H54 (cell line): ENCODE measurements at places on chromosomes 11 and 22.

- DNase-seq, result no peak
Observed at GRCh38 chr22:49533886-49534285, 293.8 kb downstream of the BRD1 start.

- DNase-seq, result no peak
Observed at GRCh38 chr22:21824445-21824912, 43.0 kb downstream of the MAPK1 start.

DNA sequence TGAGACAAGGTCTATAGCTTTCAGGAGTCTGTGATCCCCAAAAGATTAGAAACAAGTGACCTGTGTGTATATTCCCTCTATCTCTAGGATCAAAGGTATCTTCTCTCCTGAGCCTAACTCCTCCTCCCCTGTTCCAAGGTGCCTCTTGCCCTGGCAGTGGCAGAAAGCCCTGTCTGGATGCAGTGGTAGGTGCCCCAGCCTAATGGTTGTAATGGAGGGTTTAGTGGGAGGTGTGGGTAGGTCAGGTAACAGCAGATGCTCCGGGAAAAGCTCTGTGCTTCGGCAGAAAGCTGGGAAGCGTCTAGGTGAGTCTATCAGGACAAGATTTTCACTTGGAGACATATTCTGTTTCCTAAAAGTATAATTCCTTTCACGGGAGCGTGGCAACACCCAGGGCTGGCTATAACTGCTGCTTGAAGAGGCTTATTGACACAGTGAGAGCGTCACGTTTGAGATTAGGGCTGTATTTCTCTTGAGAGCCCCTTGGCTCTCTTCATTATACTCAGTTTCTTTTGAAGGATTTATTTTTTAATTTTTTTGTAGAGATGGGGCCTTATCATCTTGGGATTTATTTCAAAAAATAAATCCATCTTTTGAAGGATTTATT lies 49.5 kb downstream of the PRR5L start:
- no peak for DNase-seq

DNA sequence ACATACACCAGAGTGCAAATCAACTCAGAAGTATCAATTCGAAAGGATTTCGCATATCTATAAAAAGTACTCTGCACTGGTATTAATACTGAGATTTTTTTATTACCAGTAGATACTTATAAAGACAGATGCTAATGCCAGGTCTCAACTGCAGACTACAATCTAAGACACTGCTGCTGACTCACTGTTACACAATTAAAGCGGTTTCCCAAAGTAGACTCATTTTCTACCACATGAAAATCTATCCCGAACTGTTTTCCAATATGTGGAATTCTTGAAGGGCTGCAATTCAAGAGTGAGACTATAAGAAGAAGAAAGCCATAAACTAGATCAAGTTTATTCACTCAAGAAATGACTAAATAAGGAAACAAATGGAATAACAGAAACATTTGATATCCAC lies 57.2 kb upstream of the ARHGAP32 start:
- no peak for DNase-seq

- DNase-seq, result no peak
Observed at GRCh38 chr11:94129512-94130297, 1.1 kb downstream of the PANX1 start.

GRCh38 chr22:42919199-42919598 lies 62.1 kb upstream of the ARFGAP3 start:
- no peak for DNase-seq

GRCh38 chr11:34004236-34004635 lies 47.3 kb upstream of the CAPRIN1 start:
- DNase-seq, result no peak

DNA sequence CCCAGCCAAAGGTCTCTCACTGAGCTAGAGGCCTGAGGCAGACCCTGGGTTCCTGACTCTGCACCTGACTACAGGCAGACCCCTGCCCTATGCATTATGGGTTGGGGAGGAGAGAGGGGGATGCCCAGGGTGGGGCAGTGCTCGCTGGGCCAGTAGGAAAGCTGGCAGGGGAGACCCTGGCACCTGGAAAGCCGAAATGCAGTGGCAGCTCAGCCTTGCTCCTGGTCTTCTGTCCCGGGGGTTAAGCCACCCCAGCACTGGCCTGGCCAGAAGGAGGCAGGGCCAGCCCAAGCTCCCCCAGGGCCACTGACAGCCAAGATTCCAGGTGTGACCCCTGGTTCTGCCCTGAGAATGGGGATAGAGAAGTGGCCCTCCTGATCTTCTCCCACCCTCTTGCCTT lies 5.4 kb downstream of the ARAP1 start:
- no peak for DNase-seq

- DNase-seq, result peak; percentile 77
Observed at GRCh38 chr11:3087821-3088800, 30.9 kb upstream of the CARS1 start.

DNA sequence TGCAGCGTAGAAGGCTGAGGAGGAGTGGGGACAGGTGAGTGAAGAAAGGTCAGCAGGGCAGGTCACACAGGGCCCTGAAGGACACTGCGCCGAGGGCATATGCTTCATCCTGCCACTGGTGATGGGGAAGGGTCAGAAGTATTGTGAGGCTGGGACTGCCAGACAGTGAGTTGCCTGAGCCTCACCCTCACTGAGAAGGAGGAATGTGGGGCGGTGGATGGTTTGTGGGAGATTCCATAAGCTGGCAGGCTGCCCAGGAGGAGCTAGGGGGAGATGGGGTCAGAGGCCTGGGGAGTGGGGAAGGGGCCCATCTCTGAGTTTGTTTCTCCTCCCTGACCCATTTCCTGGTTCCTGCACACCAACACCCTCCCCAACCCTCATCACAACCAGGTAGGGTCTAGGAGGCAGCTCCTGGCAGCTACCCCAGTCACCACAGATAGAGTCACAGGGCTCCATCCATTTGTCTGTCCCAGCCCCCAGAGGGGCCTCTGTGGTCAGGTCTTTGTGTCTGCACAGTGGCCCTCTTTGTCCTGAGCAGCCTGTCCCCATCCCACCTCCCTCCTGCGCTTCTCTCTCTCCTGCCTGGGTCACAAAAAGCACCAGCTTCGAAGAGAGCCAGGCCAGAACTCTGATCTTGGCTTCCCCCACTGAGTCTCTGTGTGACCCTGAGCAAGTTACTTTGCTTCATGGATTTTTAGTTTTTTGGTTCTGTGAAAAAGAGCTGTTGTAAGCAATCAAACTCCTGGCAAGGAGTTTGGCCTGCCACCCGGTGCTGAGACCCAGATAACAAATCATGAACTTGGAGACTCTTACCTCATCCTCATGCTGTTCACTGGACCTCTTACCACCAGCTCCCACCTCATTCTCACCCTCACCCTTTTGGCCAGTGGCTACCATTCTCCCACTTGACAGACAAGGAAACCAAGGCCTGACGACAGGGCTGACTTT lies 4.6 kb upstream of the P2RY2 start:
- DNase-seq, result no peak

- no peak for DNase-seq
Observed at GRCh38 chr11:12285811-12286222, 91.6 kb upstream of the PARVA start.

DNA sequence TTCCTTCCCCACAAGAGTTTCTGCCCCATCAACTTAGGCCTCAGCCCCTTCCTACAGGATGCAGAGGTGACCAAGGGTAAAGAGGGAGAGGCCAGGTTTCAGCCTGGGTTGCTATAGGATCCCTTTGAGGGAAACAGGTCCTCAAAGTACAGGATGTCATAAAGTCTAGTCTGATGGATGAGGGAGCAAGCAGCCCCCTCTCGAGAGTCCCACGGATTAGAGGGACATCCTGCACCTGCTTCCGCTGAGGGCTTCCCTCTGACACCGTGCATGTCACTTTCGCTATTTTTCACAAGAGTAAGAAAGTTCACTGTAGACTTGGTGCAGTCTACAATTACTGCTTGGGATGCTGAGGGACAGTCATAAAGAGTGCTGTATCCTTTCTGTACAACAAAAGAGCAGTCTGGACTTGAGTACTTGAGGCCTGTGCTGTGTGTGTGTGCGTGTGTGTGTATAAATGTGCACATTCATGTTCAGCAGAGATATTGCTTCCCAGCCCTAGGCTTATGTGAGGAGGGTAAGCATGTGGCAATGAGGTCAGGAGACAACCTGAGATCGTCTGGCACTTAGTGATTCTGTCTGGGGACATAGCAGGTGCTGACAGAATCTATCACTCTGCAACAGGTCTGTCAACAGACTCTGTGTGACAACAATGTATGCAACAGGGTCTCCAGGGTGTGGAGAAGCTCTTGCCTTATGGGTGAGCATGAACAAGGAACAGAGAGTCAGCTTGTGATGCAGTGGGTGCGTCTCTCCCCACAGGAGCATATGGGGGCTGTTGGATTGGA lies 18.0 kb upstream of the CHST1 start:
- no peak for DNase-seq

GRCh38 chr11:72743321-72744221 lies 8.6 kb downstream of the ARAP1 start:
- DNase-seq, result no peak

- DNase-seq, result no peak
Observed at GRCh38 chr11:122334546-122335339, 218.7 kb upstream of the BLID start.

- DNase-seq, result no peak
Observed at GRCh38 chr11:116827461-116827860, 2.2 kb upstream of the APOC3 start.

GRCh38 chr11:10379871-10380568 lies 75.0 kb upstream of the AMPD3 start:
- DNase-seq, result no peak

DNA sequence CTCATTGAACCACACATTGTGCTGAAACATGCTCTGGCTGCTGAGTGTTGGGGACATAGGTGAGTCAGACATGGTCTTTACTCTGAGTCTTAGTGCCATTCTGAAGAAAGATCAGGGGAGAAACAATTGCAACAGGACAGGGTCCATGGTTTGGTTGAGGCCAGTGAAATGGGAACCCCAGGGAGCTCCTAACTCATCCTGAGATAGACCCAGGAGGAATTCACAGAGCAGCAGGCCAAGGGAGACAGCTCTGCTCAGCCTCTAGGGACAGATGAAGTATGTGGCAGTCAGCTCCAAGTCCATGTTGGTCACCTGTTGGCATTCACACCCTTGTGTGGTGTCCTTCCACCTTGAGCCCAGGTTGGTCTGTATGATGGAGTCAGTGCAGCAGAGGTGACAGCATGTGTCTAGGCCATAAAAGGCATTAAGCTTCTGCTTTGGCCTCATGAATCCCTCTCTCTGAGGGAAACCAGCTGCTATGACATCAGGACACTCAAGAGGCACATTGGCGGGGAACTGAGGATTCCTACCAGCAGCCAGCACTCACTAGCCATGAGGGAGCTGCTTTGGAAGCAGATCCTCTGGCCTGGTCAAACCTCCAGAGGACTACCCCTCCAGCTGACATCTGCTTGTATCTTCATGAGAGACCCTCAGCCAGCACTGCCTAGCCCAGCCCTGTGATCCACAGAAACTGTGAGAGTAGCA lies 50.3 kb upstream of the MYEOV start:
- no peak for DNase-seq

DNA sequence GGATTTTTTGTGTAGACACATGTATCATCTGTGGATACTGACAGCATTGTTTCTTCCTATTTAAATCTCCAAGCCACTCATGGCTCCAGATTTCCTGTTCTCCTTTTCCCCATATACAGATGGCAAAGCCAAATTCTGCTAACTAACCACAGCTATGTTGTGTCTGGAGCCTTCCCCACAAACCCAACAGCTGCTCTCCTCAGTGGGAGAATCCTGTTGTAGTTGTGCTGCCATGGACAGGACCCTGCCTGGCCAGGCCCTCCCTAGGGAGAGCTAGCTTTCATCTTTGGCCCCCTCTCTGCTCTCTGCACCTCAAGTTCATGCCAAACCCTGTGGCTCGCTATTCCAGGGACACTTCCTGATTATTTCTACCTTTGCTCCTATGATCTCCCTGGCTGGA lies 106.4 kb upstream of the CCDC90B start:
- DNase-seq, result no peak

DNA sequence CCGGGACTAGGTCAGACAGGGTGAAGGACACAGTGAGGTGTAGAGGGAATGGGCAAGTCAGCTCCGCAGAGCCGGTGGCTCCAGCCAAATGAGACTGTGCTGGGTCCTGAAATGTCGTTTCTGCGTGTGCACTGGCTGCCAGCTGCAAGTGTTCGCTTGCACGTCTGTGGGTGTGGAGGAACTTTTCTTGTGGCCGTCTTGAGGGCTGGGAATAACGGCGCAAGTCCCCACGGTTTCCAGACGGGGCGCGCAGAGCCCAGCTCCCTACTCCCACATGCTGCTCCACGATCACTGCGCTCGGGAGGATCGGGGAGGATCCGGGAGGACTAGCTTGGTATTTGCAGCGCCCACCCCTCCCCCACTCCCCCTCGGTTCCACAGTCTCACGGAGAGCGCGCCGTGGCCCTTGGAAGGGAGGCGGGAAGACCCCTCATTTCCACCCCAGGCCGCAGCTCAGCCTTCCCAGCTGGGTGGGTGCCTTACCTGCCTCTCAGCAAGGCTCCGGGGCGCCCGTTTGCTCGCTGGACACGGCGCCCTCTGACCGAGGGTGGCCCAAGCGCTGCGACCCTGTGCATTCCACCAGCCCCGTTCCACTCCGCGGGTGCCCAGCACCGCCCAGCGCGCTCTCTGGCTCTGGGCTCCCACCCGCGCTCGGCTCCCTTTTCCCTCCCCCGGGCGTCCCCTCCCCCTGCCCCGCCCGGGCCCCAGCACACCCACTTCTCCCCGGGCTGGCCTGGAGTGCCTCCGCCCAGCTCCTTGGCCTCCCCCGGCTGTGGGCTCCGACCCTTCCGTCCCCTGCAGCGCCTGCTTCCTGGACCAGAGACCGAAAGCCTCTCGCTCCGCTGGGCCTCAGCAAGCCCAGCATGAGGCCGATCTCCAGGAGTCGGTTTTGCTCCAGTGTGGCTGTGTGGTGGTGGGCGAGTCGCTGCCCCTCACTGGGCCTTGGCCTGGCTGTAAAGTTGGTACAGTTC lies at the start of gene KCNE3:
Gene KCNE3 (minus strand): TSS at position 634 of the 970 bp plus-strand sequence. CDS start 9,986 bp downstream, outside the sequence.
- DNase-seq, result no peak

GRCh38 chr11:132202621-132203020 lies 832.2 kb downstream of the NTM start:
- DNase-seq, result no peak

DNA sequence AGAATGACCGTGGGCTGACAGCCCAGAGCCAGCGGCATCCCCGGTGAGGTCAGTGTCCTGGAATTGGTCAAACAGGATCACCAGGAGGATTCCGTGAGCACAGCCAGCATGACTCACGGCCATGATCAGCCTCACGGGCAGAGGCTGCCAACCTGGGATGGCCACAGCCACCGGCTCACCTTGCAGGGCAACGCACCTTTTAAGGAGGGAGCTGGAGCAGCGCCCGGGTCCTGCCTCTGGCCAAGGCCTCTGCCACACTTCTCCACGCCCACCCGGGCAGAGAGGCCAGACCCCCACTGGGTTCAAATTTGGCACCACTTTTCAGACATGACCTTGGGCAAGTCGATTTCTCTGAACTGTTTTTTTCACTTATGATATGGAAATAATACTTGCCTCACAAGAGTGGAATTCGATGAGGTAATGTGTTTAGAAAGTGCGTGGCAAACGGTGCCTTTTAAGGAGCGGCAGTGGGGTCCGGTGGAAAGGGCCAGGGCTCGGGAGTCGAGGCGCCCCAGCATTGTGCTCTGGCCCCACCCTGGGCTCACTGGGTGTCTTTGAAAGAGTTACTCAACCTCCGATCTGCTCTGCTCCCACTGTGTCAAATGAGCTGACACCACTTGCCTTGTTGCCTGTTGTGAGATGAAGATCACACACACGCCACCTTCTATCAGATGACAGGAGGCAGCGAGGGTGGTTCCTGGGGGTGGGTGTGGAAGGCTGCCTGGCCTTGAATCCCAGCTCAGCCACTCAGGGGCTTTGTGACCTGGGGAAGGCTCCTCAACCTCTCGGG lies 16.0 kb downstream of the TXN2 start:
- DNase-seq, result peak; percentile 64
